NCI-H446 (cell line): ENCODE measurements at places on chromosomes 4 and X.

GRCh38 chr4:13903901-13904300, 276.4 kb upstream of the BOD1L1 start:
- DNase-seq: no peak

DNA sequence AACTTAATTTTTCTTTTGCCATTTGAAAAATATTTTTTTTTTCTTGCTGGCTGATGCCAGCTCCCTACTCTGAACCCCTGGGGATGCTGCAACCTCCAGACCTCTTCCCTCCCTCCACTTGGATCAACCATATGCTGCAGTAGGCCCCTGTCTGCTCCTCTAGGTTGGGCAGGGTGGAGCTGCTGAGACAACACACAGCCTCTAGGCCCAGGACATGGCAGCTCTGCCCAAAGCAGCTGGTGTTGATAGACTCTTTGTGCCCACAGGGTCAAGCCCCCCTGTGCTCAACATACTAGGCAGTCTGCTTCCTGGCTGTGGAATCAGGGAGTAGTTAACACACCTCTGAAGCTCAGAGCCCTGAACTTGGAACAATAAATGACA, 19.9 kb upstream of the CLNK start:
- peak; percentile 57 for DNase-seq

- DNase-seq: no peak
These were observed 30.7 kb downstream of the CBR4 start for GRCh38 chr4:168979338-168979737.

DNA sequence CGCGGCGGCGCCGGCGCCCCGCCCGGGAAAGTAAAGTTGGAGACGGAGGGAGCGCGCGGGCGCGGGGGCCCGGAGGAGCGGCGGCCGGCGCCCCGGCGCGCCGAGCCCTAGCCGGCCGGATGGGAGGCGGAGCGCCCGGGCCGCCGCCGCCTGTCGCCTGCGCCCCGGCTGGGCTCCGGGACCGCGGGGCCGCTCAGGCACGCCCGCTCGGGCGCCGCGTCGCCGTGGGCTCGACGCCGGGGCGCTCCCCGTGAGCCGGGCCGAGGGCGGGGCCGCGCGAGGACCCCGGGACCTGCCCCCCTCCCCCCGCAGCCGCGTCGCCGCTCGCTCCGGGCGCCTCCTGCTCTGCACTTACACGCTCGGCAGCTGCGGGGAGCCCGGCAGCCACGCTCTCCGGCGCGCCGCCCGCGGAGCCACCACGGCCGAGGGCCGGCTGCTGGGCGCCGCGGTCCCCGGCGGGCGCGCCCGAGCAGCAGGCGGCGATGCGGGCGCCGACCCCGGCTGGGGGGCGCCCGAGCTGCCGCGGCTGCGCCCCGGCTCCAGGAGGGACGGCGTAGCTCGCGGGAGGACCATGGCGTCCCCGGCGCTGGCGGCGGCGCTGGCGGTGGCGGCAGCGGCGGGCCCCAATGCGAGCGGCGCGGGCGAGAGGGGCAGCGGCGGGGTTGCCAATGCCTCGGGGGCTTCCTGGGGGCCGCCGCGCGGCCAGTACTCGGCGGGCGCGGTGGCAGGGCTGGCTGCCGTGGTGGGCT, at the start of gene ADRA2C:
TSS of gene ADRA2C (plus strand) at position 350 of the 749 bp plus-strand sequence. CDS start at position 572, 222 bp downstream.
- no peak for DNase-seq

DNA sequence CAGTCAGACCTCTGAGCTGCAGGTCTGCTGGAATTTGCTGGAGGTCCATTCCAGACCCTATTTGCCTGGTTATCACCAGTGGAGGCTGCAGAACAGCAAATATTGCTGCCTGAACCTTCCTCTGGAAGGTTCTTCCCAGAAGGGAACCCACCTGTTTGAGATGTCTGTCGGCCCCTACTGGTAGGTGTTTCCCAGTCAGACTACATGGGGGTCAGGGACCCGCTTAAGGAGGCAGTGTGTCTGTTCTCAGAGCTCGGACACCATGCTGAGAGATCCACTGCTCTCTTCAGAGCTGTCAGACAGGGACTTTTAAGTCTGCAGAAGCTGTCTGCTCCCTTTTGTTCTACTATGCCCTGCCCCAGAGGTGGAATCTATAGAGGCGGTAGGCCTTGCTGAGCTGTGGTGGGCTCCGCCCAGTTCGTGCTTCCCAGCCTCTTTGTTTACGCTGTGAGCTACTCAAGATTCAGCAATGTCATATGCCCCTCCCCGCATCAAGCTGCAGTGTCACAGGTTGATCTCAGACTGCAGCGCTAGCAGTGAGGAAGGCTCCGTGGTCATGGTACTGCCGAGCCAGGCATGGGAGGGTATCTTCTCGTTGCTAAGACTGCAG, 44.1 kb upstream of the KDR start:
- DNase-seq: no peak

DNA sequence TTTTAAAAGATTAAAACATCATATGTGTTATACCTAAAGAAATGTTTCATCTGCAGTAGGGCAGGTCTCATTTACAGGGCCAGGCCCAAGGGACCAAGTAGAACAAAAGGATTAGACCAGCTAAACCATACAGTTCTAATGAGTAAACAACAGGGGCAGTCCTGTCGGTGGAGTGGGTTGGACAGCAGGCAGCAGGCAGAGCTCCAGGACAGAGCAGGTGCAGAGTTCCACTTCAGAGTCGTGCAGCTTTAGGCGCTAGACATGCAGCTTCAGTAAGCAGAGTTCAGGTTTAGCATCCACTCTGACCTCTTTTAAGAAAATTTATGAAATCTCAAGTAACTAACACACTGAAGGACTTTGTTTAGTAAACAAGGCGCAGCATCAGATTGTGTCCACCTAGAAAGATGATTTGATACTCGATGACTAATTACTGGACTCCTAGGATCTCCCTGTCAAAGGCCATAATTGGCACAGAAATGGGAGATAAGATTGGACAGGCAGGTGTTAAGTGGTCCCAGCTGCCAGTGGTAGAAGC, 487.7 kb upstream of the INTU start:
- DNase-seq: no peak

- DNase-seq: peak; percentile 22
These were observed 519.1 kb downstream of the IQCM start for GRCh38 chr4:149296503-149296902.

GRCh38 chrX:134172588-134173259, 64.3 kb upstream of the CCDC160 start:
- DNase-seq: no peak

DNA sequence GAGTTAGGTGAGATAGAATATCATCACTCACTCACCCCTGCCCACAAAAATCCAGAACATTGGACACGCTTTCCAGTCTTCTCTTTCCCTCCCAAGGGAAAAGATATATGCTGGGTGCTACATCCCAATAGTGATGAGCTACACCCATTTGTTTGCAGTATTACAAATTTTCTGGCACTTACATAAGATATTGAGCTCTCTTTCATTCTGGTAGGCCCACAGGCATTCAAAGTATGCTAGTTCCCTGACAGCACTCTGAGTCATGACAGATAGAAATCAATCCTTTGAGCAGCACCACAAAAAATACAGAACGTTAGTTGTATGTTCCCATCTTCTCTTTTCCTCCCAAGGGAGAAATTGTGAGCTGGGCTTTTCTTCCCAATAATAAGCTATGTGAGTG, 477.6 kb upstream of the GRID2 start:
- DNase-seq: no peak

- DNase-seq: no peak
These were observed 11.8 kb upstream of the FAM53A start for GRCh38 chr4:1695913-1696312.

DNA sequence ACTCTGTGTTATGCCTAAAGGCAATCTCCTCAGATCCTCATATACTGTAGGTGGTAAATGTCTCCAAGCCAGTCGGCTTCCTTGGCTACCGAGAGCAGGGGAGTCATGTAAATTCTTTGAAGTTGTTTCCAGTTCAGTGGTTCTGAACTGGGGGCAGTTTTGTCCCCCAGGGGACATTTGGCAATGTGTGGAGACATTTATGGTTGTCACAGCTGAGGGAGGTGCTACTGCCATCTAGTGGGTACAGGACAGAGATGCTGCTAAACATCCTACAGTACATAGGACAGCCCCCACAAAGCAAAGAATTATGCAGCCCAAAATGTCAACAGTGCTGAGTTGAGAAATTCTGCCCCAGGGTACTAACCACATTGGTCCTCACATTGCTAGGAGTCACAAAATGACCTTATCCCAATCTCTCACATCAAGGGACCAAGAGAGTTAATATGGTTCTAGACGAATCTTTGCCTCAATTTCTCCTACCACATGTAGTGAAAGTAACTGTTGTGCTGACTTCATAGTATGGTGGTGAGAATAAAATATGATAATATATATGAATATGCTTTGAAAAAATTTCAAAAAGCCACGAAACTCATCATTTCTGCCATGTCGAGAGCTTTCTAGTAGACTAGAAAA, 104.4 kb upstream of the ARHGAP24 start:
- DNase-seq: no peak

DNA sequence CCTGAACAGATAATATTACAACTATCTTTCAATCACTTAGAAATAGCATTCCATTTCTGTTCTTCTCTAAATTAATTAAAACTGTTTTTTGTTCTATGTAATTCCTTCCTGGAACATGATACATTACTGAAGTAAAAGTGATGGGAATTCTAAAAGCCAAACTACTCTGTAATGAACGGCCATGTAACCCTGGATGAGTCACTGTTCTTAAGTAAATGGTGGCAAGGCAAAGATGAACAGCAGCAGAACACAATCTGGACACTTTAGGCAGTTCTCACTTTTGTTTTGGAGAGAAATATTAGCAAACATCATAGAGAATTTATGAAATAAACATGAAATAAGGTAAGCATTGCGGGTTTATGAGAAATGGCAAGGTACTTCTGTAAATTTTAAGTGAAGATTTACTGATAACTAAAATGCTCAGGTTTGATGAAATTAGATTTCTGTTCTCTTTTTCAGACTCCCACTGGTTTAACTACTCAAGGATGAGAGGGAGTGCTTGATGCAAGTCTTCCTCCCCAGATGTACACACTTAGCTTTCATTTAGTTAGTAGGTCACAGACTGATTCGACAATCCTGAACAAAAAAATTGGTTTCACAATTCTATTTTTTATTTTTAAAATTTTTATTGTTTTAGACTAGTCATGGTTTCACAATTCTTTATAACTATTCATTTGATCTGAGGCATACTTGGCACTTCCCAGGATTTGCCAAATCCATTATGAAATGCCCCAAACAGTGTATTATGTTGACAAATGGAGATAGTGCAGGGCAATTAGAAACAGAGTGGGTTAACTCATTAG, 964 bp upstream of the GPR82 start:
- no peak for DNase-seq
